ENCODE measurements at places on chromosomes 11 and 22. TPM values are rescaled to one million over a fixed set of nuclear protein-coding genes. Genes with fewer than 3 reads are reported as not detected.

DNA sequence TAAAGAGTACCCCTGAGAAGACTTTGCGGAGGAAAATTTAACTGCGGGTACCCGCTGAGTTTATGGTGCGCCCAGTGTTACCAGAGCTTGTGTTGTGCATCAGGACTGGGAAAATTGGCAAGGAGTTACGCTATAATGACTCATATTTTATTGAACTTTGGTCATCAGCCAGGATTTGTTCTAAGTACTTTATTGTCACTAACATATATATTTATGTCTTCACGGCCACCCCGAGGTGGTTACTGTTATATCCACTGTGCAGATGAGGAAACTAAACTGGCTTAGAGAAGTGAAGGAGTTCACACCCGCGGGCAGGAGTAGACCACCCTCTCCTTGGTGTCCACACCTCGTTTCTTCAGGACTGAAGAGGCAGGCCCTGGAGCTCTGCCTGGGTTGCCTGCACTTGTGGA, 667 bp downstream of the ACCS start:
- no peaks in the 10 kb centered on the region for H3K27me3 ChIP-seq
- H3K36me3 ChIP-seq: no peaks in the 10 kb centered on the region
- DNase-seq: peak; percentile 51
- H3K4me3 ChIP-seq: peak overlapping the region; percentile 76
- peak overlapping the region; percentile 91 for H3K27ac ChIP-seq

DNA sequence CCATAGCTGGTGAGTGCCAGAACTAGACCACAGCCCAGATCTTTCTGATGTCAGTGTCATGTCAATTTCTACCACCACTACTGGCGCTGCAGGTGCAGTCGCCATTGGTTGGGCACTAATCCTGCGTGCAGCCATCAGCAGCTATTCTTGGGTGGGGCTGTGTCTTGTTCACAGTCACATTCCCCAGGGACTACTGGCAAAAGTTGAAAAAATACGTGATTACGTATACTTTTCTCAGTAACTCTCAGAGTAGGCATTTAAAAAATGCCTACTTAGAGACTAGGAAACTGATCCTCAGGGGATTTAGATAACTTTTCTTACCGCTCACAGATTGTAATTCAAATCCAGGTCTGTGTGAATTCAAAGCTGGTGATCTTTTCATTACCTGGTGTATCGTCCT, 127.7 kb downstream of the ADAMTS15 start:
- DNase-seq: no peak
- H3K36me3 ChIP-seq: no peaks in the 10 kb centered on the region
- no peak overlapping the region for H3K27ac ChIP-seq
- no peaks in the 10 kb centered on the region for H3K27me3 ChIP-seq

The CDC45 gene
- total RNA-seq: not detected

The SYT12 gene
- 0.44 TPM for total RNA-seq

- no peak for DNase-seq
- H3K27me3 ChIP-seq: no peaks in the 10 kb centered on the region
- peaks cover 14% of the 10 kb centered on the region for H3K4me1 ChIP-seq
- no peaks in the 10 kb centered on the region for H3K36me3 ChIP-seq
- H3K27ac ChIP-seq: no peak overlapping the region
- no peak overlapping the region for H3K4me3 ChIP-seq
Measured at GRCh38 chr11:78331711-78332110, 85.9 kb downstream of the GAB2 start.

DNA sequence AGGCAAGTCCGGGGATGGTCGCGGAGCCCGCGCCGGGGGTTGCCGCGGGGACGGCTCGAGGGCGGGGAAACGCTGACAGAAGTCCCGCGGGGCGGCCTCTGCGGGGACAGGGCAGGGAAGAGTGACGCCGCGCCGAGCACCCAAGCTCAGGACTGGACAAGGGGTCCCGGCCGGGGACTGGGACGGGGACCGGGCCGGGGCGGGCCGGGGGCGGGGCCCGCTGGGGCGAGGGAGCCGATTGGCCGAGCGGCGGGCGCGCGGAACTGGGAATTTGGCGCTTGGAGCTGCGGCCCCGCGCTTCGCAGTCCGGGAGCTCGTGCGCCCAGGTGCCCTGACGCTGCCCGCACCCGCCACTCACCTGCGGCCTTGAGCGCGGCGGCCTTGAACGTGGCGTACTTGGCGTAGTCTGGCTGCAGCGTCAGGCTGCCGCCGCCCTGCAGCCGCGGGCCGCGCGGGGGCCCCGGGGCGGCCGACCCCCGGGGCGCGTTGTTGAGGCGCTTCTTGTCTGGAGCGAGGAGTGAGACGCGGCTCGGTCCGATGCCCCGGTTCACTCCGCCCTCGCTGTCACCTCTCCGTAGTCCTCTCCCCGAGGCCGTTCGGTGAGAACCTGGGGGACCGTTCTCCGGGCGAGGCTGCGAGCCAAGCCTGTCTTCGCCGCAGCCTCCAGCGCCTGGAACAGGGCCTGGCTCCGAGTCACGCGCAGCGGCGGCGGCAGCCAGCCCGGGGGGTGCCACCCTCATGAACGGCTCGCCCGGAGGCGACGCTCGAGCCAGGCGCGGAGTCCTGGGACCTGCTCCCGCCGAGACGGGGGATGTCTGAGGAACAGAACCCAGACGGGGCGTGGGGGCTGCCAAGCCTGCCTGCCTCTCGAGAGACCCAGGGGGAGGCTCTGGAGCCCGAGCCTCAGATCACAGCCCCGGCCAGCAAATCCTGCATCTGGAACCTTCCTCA, 4.5 kb downstream of the SHISA8 start:
- peaks cover 40% of the 10 kb centered on the region for H3K27me3 ChIP-seq
- peak overlapping the region; percentile 10 for H3K4me3 ChIP-seq
- H3K27ac ChIP-seq: peak overlapping the region; percentile 46
- H3K36me3 ChIP-seq: peaks cover 3% of the 10 kb centered on the region

The PRAME gene
- total RNA-seq: not detected

The TUB gene
- 22.9 TPM for total RNA-seq

- DNase-seq: no peak
- peaks cover 6% of the 10 kb centered on the region for H3K4me1 ChIP-seq
- H3K4me3 ChIP-seq: no peak overlapping the region
- no peaks in the 10 kb centered on the region for H3K36me3 ChIP-seq
Measured at GRCh38 chr22:46463435-46464227, 73.8 kb downstream of the CELSR1 start.

The KRTAP5-5 gene
- total RNA-seq: not detected

The KRTAP5-10 gene
- not detected for total RNA-seq

DNA sequence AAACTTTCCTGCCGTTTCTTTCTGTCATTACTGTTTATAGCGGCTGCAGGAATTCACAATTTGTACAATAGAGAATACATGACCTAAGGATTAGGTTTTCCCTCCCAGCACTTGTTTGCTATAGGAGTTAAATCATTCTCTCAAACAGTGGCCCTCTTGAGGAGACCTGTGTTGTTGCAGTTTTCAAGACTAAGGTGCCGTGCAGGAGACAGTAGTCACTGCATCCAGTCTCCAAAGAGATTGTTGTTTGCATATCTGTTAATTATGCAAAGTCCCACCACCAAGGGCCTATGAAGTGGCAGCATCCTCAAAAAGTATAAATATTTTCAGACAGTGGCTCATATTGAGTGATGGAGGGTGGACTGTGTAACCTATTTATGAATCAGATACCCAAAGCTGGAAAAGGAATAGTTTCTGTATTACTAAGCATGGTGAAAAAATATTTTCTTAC, 2.3 kb downstream of the PRSS23 start:
- H3K4me3 ChIP-seq: no peak overlapping the region
- no peak overlapping the region for H3K27ac ChIP-seq
- no peaks in the 10 kb centered on the region for H3K27me3 ChIP-seq
- H3K36me3 ChIP-seq: no peaks in the 10 kb centered on the region

The OR10A2 gene
- total RNA-seq: not detected

DNA sequence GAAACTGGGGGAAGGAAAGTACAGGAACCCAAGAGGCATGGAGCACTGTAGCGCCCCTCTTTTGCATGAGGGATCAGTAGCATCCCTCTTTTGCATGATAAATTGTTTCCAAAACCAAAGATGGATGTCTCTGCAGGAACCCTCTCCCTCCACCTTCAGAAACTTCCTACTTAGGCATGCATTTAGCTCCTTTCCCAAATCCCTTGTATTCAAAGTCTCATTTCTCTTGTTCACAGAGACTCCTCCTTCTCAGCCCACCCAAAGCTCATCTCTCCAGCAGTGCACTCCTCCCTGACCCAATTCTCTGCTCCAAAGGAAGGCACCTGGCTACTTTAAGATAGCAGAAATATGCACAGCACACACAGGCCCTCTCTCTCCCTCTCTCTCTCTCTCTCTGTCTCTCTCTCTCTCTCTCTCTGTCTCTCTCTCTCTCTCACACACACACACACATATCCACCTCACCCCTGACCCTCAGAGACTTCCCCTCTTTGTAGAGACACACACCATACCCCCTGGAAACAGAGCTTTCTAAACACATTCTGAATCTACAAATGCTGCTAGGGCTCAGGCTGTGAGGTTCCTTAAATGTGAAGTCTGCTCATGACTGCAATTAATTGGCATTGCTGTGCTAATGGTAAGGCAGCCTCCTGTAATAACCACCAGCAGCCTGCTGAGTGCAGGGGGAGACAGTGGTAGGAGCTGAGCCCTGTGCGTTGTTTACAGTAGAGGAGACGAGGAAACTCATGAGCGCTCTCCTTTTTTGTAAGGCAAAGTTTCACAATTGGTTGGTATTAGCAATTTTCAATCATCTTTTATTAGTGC, 519.6 kb downstream of the NTM start:
- H3K36me3 ChIP-seq: no peaks in the 10 kb centered on the region
- peak overlapping the region; percentile 54 for H3K27ac ChIP-seq
- DNase-seq: no peak
- H3K27me3 ChIP-seq: no peaks in the 10 kb centered on the region
- no peak overlapping the region for H3K4me3 ChIP-seq
- H3K4me1 ChIP-seq: no peaks in the 10 kb centered on the region

DNA sequence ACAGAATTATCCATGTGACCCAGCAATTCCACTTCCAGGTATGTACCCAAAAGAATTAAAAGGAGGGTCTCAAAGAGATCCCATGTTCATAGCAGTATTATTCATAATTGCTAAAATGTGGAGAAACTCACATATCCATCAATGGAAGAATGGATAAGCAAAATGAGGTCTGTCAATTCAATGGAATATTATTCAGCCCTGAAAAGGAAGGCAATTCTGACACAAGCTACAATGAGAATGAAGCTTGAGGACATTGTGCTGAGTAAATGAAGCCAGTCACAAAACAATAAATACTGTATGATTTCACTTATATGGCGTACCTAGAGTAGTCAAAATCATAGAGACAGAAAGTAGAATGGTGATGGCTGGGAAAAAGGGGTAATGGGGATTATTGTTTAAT, 19.4 kb upstream of the EMID1 start:
- H3K4me1 ChIP-seq: no peaks in the 10 kb centered on the region
- DNase-seq: no peak
- H3K27ac ChIP-seq: no peak overlapping the region

DNA sequence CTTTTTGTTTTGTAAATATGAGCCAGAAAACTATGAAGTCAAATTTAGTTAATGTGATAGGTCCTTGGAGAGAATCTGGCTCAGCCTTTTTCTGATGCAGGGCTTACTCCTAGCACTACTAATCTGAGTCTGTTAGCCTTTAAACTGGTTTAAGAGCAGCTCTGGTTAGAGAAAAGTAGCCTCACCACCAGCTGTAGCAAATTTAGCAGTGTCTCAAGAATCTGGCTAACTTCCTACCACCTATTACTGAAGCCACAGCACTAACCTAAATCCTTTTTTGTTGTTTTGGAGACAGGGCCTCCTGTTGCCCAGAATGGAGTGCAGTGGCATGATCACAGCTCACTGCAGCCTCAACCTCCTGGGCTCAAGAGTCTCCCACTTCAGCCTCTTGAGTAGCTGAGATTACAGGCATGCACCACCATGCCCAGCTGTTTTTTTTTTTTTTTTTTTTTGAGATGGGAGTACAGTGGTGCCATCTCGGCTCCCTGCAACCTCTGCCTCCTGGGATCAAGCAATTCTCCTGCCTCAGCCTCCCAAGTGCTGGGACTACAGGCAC, 13.9 kb downstream of the RBM4B start:
- H3K4me1 ChIP-seq: no peaks in the 10 kb centered on the region
- H3K27me3 ChIP-seq: no peaks in the 10 kb centered on the region
- no peak overlapping the region for H3K27ac ChIP-seq

- no peak overlapping the region for H3K27ac ChIP-seq
- H3K4me1 ChIP-seq: no peaks in the 10 kb centered on the region
- no peaks in the 10 kb centered on the region for H3K36me3 ChIP-seq
- no peaks in the 10 kb centered on the region for H3K27me3 ChIP-seq
- H3K4me3 ChIP-seq: no peak overlapping the region
Measured at GRCh38 chr11:40252236-40252635, 1207.2 kb downstream of the LRRC4C start.

GRCh38 chr11:118660681-118661424, 18.6 kb downstream of the TREH start:
- peaks cover 14% of the 10 kb centered on the region for H3K36me3 ChIP-seq
- H3K27ac ChIP-seq: no peak overlapping the region
- no peaks in the 10 kb centered on the region for H3K27me3 ChIP-seq
- no peak overlapping the region for H3K4me3 ChIP-seq
- peaks cover 18% of the 10 kb centered on the region for H3K4me1 ChIP-seq
- no peak for DNase-seq

The DGCR6 gene
- total RNA-seq: 2.9 TPM

The TRAF6 gene
- 10.7 TPM for total RNA-seq

The MOGAT2 gene
- not detected for total RNA-seq

The RELA gene
- 30.7 TPM for total RNA-seq

GRCh38 chr11:64870176-64870892, 8.1 kb downstream of the EHD1 start:
- peaks cover 37% of the 10 kb centered on the region for H3K36me3 ChIP-seq
- H3K27ac ChIP-seq: peak overlapping the region; percentile 80
- DNase-seq: peak; percentile 92
- peaks cover 90% of the 10 kb centered on the region for H3K4me1 ChIP-seq
- H3K4me3 ChIP-seq: no peak overlapping the region

The MPZL2 gene
- total RNA-seq: 16.8 TPM

- no peaks in the 10 kb centered on the region for H3K4me1 ChIP-seq
- H3K27me3 ChIP-seq: no peaks in the 10 kb centered on the region
- no peaks in the 10 kb centered on the region for H3K36me3 ChIP-seq
- H3K27ac ChIP-seq: no peak overlapping the region
- H3K4me3 ChIP-seq: no peak overlapping the region
Measured at GRCh38 chr11:116124922-116125714, 620.9 kb upstream of the CADM1 start.

Data from right atrium auricular region (tissue), 2 donors.